ENCODE measurements at places on chromosomes 2 and 18.

DNA sequence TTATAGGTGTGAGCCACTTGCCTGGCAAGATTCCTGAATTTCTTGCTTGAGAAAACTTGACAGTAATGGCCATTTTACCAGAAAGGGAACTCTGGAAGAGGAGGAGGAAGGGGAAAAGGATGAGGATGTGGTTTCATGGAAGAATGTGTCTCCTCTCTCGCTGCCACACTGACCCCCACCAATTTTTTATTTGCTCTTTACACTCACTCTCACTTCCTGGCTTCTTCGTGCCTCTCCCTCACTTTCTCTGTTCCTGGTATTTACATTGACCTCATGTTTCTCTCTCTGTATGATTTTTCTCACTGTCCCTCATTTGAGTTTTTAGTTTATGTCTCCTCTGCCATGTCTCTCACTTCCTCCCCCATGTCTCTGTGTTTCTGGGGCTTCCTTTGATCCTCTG is 134.5 kb upstream of the CAB39 start:
- DNase-seq, result no peak

DNA sequence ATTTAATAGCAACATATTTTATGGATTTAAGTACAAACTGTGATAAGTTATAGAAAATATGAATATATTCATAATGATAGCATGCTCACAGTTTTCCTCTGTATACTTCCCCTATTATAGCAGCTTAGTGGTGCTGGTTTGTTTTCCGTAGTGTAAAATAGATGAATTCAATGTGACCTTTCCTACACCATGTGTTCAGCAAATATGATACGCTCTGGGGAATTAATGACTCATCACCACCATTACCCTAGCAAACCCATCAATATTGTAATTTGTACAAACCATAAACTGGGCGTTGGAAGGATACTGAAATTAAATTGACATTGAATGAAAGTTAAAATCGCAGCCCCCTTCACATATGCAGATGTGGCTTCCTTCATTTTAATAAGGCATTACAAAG is 58.7 kb upstream of the CDH19 start:
- DNase-seq, result no peak

- DNase-seq, result no peak
Measured at GRCh38 chr2:128635361-128635900, 316.8 kb upstream of the HS6ST1 start.

- no peak for DNase-seq
Measured at GRCh38 chr2:208673631-208674030, 267.0 kb downstream of the PTH2R start.

DNA sequence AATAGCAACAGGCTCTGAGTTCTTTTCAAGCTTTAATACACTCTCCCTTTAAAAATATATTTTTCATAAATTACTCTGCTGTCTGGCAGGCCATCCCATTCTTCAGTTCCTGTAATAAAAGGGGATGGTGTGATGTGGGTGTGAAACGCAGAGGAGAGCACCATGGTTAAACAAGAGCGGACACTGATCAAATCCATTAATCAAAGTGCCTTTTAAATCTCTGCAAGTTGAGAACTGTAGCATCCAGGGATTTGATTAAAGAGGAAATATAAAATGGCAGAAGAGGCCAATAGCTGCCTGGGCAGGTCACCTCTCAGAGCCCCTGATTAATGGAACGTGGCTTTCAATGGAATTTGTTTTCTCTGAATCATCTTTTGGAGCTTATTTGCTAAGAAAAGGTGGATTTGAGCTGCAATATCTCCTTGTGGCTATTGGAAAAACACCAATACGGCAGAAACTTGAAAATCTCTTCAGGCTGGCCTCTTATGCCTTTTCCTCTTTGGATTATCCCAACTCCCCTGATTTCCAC is 96.9 kb downstream of the ACTR3 start:
- DNase-seq, result no peak

DNA sequence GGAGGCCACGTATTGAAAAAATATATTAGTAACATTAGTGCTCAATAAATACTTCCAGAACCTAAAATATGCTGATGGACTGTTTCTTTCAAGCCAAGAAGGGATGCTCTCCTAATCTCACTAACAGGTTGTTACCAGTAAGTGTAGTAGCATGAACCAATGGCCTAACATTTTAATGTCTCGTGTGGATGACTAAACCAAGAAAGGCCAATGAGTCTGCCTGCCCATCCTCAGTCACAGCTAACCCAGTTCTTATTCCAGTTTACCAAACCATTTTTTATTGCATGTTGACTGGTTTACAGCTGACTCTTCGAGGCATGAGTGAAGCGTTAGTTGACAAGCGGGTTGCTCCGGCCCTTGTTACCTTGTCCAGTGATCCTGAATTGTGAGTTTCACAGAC is 45.1 kb upstream of the TNFRSF11A start:
- no peak for DNase-seq

DNA sequence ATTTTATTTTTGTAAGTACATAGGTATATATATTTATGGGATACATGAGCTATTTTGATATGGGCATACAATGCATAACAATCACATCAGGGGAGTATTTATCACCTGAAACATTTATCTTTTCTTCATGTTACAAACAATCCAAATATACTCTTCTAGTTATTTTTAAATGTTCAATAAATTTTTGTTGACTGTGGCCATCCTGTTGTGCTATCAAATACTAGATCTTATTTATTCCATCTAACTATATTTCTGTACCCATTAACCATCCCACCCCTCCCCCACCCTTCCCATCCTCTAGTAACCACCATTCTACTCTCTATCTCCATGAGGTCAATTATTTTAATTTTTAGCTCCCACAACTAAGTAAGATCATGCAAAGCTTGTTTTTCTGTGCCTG is 157.0 kb downstream of the CD226 start:
- DNase-seq, result no peak

GRCh38 chr18:56825878-56826277 is 174.7 kb downstream of the WDR7 start:
- DNase-seq, result no peak

- DNase-seq, result no peak
Measured at GRCh38 chr2:58574873-58575272, 333.7 kb upstream of the FANCL start.

DNA sequence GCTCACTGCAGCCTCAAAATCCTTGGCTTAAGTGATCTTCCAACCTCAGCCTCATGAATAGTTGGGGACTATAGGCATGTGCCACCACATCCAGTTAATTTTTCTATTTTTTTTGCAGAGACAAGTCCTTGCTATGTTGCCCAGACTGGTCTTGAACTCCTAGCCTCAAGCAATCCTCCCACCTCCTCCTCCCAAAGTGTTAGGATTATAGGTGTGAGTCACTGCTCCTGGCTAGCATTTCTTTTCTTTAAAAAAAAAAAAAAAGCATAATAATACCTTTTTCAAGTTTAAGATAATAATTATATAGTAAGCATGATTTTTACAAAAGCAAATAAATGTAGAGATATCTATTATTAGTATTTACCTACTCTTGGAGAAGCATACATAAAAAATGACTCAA is 36.1 kb downstream of the PPP4R1 start:
- DNase-seq, result no peak

DNA sequence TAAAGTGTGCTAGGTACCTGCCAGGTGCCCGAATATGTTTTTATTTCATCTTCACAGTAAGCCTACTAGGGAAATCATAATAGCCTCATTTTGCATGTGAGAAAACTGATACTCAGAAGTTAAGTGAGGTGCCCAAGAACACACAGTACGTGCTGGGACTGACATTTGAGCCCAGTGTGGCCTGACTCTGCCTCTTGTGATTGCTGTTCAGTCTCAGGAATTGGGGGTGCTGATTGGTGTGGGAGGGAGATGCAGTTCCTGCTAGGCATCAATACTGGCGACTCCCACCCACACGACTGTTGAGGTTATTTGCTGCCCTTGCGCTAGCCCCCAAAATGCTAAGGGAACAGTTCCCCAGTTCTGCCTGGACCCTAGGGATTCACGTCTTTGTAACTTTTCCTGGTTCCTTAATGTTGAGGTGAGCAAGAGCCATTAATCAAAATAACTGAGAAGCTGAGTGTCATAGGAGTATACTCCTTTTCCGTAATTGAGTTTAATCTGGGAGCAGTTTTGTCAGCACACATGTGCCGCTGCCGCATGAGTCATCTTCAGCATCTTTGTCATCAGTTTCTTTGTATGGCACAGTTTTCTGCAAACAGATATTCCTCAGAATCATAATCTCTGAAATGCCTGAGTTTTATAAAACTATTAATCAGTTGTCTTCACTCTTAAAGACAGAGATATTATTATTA is 120.7 kb downstream of the NCK2 start:
- no peak for DNase-seq

DNA sequence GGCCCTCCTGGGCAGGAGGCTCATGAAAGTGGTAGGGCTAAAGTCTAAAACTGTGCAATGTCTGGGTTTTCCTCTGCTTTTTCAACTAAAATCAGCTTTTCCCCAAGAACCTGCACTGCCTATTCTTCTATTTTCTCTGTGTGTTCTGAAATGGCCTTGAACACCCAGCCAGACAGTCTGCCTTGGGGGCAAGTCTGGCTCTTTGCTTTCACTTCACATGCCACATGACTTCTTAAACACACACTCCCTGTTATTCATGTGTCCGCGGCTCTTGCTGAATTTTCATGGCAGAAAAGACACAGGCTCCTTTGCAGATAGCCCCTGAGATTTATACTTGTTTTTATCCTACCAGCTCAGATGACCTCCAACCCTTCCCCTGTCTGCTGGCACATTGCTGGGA is 10.6 kb upstream of the RPIA start:
- DNase-seq, result no peak

DNA sequence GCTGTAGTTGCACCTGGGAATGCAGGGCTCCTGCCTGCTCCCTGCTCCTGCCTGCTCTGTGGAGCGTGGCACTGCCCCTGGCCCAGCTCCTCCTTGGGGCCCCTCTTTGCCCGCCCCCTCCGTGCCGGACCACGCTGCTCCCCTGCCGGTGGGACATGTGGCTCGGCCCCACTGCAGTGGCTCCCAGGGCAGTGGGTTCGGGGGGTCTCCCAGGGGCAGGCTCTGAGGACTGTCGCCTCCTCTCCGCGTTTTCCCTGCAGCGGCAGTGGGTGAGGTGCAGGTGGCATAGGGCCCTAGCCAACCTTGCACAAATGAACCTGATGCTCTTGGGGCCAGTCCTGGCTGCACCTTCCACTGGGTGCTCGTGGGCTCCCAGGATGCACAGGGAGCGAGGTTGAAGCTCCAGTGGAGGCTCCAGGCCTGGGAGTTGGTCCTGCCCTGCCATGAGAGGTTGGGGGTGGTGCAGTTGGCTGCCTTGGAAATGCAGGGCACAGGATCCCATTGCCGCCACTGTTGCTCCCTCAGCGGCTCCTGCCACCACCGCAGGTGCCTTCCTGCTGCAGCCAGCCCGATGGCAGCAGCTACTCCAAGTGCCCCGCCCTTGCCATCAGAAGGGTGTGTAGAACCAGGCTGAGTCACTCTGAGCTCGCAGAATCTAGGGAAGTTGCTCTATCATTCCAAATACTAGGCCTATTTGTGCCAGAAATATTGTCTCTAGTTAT is 313.1 kb upstream of the SYT4 start:
- DNase-seq, result no peak

- no peak for DNase-seq
Measured at GRCh38 chr2:240926516-240927389, 20.6 kb downstream of the CROCC2 start.

DNA sequence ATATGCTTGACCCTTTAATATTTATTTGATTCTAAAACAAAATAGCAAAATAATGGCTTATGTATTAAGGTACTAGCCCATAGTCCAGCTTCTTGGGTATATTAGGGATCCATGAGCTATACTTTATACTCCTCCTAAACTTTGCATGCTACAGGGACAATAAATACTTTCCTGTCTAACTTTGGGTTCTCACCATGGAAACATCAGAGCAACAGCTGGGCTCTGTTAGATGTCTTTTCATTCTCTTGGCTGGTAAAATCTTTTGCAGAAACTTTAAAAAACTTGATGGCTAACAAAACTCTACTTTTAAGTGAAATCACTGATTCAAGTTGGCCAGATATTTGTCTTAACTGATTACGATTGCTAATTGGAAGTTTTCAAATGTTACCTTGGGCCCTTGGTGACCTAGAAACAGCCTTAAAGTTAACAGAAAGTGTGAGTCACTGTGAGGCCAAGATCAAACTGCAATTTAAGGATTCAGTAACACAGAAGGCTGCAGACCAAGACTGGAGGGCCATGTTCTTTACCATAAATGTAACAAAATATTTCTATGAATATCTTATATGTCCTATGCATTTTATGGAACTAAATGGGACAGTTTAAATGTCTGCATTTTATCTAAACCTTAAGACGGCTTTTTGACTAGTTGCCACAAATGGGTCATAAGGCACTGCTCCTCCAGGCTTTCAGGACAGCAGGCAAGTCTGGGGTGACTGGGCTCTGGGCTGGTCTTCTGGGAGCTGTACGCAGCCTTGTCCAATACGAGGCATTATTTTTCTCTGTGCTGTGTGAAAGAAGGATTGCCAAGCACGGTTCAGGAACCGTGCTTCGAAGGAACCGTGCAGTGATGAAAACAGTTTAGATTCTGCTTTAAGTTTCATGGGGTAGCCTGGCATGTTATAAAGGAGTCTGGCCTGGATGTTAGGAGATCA is 188.5 kb downstream of the TPGS2 start:
- no peak for DNase-seq

DNA sequence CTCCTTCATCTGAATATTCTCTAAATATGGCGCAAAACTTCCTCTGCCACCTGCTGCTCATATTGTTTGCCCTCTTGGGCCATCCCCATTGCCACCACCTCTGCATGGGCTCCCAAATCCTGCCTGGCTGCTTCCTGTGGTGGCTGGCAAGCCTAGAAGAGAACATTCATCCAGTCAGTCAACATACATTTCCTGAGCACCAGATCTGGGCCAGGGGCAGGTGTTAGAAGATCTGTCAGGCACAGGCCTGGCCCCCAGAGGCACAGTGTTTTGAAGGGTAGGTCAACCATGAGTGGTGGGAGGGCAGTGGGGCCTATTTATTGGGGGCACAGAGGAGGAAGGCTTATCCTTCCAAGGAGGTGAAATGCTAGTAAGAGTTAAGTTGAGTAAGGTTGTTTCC is 73.2 kb downstream of the TMEM247 start:
- DNase-seq, result no peak

GRCh38 chr2:43171789-43172188 is 54.6 kb downstream of the ZFP36L2 start:
- DNase-seq, result no peak

DNA sequence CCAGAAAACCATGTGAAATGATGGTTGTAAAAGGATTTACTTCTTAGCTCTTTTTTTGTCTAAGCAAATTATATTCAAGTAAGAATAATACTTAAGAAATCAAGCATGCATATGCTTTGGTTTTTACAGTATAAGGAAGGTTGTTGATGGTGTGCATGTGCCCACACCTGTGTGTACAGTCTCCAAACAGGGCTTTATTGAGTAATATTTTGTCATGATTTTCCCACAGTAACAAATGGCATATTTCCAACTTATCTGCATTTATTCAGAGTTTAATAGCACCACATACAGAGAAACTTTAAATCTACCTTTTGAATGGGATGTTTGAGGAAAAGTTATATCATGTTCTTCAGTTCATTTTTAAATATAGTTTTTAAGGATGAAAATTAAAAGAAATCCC is 76.5 kb upstream of the DSG1 start:
- no peak for DNase-seq

DNA sequence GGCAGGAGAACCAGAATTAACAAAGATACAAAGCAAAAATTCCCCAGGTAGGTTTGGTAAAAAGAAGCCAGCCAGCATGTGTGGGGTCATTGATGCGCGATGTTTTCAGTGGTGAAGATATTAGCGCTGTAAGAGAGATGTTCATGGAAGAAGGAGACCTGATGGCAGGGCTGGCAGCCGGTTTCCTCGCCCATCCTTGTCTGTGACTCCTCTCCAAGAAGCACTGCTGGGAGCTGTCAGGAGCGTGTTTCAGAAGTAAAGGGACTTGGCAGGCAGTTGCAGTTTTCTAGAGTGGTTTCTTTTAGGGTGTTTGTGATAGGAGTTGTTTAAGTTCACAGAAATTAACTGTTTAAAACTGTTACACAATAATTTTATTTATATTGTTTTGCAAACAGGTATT is 24.6 kb downstream of the TAF1B start:
- no peak for DNase-seq
